Right atrium auricular region (tissue), 2 donors: ENCODE measurements at places on chromosomes 5 and 9. TPM values are rescaled to one million over a fixed set of nuclear protein-coding genes. Genes with fewer than 3 reads are reported as not detected.
A peak's percentile ranks its signal among the peaks of the same experiment; 100 is the strongest.

NUTM2G gene
- not detected for total RNA-seq

DNA sequence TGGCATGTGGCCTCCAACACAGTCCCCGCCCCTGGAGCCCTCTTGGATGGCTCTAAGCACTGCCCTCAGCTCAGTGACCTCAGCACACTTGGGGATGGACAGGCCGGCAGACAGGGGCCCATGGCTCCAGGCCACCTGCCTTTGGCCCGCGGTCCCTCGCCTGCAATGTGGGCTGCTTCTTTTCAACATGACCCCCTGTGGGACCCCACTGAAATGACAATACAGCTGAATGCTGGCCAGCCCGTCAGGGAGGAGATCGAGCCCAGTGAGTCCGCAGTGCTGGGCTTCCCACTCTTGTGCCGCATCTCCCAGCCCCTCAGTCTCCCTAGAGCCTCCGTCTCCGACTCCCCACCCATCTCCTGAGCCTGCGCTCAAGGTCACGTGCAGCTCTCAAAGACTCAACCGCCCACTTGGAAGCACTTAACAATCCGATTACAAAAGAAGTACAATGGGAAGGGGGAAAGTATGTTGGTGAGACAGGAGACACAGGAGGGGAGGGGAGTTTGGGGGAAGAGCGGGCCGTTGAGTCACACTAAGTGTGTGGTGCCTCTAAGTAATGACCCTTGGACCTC is 238.9 kb downstream of the HSPA4 start:
- no peaks in the 10 kb centered on the region for H3K4me1 ChIP-seq
- H3K27me3 ChIP-seq: no peaks in the 10 kb centered on the region
- H3K27ac ChIP-seq: no peak overlapping the region
- H3K36me3 ChIP-seq: no peaks in the 10 kb centered on the region
- no peak overlapping the region for H3K4me3 ChIP-seq

CYSRT1 gene
- total RNA-seq: 0.35 TPM

GRCh38 chr5:168176941-168177340 is 114.5 kb upstream of the WWC1 start:
- H3K4me1 ChIP-seq: no peaks in the 10 kb centered on the region
- H3K27ac ChIP-seq: no peak overlapping the region
- DNase-seq: no peak
- no peaks in the 10 kb centered on the region for H3K27me3 ChIP-seq
- no peak overlapping the region for H3K4me3 ChIP-seq

DNA sequence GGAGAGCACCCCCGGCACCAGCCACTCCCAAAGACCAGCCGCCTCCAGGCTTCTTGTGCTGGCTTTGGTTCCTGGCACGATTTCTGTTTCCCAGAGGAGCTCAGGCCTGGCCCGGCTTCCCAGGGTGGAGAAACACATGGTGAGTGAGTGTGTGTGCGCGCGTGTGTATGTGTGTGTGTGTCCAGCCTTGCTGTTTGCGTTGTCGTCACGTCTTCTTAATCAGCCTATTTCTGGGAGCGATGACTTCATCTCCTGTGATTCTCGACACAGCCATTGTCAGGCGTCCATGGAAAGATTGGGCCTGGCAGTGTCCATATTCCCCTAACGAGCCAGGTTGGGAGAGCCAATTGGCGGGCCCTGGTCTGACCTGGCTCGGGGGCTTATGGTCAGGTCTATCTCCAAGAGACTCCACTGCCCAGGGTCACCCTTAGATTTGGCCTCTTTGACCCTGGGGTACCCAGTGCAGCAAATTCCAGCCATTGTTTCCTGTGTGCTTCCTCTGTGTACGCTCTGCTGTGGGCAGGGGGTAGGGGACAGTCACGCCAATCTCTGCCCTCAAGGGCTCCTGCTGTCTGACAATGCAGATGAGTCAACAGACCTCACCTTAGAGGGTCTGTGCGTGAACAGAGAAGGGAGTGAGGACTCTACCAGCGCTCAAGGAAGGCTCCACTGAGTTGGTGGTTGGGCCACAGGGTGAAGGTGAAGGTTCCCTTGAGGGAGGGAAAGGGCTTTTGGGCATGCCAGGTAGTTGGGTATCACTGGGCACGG is 73.8 kb downstream of the DAB2IP start:
- H3K4me3 ChIP-seq: no peak overlapping the region
- H3K27ac ChIP-seq: peak overlapping the region; percentile 88
- DNase-seq: peak; percentile 98
- no peaks in the 10 kb centered on the region for H3K27me3 ChIP-seq

- H3K27me3 ChIP-seq: no peaks in the 10 kb centered on the region
- H3K36me3 ChIP-seq: no peaks in the 10 kb centered on the region
- no peak overlapping the region for H3K4me3 ChIP-seq
Measured at GRCh38 chr5:6424110-6424659, 24.5 kb upstream of the UBE2QL1 start.

IFNA13 gene
- total RNA-seq: not detected

- H3K27ac ChIP-seq: peak overlapping the region; percentile 52
- DNase-seq: peak; percentile 57
- H3K4me3 ChIP-seq: no peak overlapping the region
- H3K4me1 ChIP-seq: peaks cover 91% of the 10 kb centered on the region
- H3K27me3 ChIP-seq: no peaks in the 10 kb centered on the region
- H3K36me3 ChIP-seq: peaks cover 47% of the 10 kb centered on the region
Measured at GRCh38 chr9:95075700-95076099, 241.8 kb downstream of the FANCC start.

C5orf52 gene
- total RNA-seq: not detected

DNA sequence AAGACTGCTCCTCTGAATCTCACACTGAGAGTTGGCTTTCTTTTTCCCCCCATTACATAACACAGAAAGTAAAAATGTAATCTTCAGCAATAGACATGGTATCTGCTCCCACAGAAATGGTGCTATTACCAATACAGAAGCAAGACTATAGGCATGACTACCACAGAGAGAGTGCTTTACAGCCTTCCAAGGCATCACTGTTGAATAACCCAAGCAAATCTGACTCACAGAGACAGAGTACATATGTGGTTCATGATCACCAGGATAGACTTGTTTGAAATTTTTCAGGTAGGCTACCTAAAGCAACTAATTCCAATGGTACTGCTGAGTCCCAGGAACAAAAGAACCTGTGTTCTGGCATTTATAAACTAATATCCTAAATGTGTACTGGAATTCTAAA is 1373.4 kb upstream of the C9orf72 start:
- H3K27me3 ChIP-seq: no peaks in the 10 kb centered on the region
- no peaks in the 10 kb centered on the region for H3K36me3 ChIP-seq
- H3K27ac ChIP-seq: no peak overlapping the region
- H3K4me1 ChIP-seq: no peaks in the 10 kb centered on the region

NR4A3 gene
- 15.8 TPM for total RNA-seq

DNA sequence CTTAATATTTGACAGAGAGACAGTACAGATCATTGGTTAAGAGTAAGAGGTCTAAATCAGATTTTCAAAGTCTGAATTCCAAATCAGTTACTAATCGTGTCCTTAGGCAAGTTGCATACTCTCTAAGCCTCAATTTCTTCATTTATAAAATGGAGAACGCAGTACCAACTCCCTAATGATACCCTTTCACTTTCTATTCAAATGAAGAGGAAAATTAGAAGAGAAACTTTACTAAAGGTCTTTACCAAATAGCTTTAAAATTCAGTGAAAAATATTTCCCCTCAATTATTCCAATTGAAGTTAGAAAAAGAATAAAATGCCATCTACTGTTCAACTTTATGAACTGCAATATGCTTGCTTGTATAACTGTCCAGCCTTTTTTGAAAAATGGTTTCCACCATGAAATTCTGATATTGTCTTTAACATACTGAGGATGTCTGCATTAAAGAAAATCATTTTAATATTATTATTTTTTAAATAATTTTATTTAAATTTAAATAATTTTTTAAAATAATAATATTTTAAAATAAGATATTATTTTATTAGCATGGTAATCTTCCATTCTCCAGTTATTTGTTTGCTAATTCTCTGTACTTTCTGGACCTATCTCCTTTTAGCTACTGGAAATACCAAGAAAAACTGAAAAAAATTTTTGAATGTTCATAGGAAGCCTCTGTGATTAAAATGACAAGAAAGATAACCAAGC is 36.0 kb downstream of the POC5 start:
- no peak for DNase-seq
- no peaks in the 10 kb centered on the region for H3K36me3 ChIP-seq
- H3K27me3 ChIP-seq: no peaks in the 10 kb centered on the region
- H3K4me3 ChIP-seq: no peak overlapping the region
- H3K4me1 ChIP-seq: no peaks in the 10 kb centered on the region

- H3K4me3 ChIP-seq: no peak overlapping the region
- DNase-seq: no peak
- H3K36me3 ChIP-seq: no peaks in the 10 kb centered on the region
- no peaks in the 10 kb centered on the region for H3K27me3 ChIP-seq
- H3K27ac ChIP-seq: no peak overlapping the region
Measured at GRCh38 chr5:138489683-138490061, 24.4 kb downstream of the EGR1 start.

FAM163B gene
- total RNA-seq: 1.7 TPM

GRCh38 chr9:82273121-82273520 is 284.5 kb downstream of the SPATA31D1 start:
- no peak for DNase-seq
- H3K36me3 ChIP-seq: no peaks in the 10 kb centered on the region
- no peaks in the 10 kb centered on the region for H3K4me1 ChIP-seq
- no peak overlapping the region for H3K4me3 ChIP-seq

MARVELD2 gene
- 1.6 TPM for total RNA-seq

GRCh38 chr9:135979547-135980166 is 18.5 kb upstream of the UBAC1 start:
- H3K27ac ChIP-seq: peak overlapping the region; percentile 1
- H3K4me3 ChIP-seq: no peak overlapping the region
- H3K27me3 ChIP-seq: no peaks in the 10 kb centered on the region
- no peak for DNase-seq

GRCh38 chr5:127055880-127056653 is 17.2 kb downstream of the C5orf63 start:
- H3K27ac ChIP-seq: no peak overlapping the region
- no peaks in the 10 kb centered on the region for H3K36me3 ChIP-seq
- H3K4me1 ChIP-seq: no peaks in the 10 kb centered on the region
- H3K27me3 ChIP-seq: no peaks in the 10 kb centered on the region
- no peak overlapping the region for H3K4me3 ChIP-seq
- DNase-seq: no peak

DNA sequence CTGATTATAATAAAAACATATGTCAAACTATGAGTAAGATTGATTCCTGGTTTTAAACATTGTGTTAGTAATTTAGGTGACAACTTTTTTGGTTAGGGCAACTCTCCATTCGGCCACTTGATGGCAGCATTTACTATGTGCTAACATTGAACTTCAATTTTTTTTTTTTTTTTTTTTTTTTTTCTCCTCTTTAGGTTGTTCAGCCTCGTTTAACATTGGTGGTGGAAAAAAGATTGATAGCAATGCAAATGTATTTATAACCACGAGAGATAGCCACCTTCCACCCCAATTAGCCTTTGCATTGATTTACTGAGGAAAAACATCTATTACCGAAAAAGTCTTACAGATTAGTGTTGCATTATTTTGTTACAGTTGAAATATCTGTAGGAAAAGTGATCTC is 159.1 kb downstream of the CSNK1G3 start:
- no peaks in the 10 kb centered on the region for H3K27me3 ChIP-seq
- no peak for DNase-seq
- peaks cover 13% of the 10 kb centered on the region for H3K4me1 ChIP-seq
- no peaks in the 10 kb centered on the region for H3K36me3 ChIP-seq
- no peak overlapping the region for H3K27ac ChIP-seq

DNA sequence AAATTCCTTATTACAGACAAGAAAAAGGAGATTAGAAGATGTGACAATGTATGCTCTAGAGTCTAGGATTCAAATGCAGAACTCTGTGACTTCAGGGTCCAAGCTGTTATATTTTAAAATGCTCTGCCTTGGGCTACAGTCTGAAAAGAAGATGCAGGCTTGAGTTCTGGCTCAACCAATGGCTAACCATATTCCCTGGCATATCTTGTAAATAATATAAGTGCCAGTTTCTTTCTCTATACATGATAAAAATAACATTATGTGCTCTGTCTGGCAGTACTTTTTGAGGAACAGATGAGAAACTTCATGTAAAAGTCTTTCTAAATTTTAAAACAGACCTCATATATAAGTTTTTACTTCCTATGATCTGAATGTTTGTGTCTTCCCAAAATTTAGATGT is 926.5 kb upstream of the CDH6 start:
- DNase-seq: no peak
- no peak overlapping the region for H3K4me3 ChIP-seq
- no peaks in the 10 kb centered on the region for H3K4me1 ChIP-seq
- H3K27ac ChIP-seq: no peak overlapping the region
- no peaks in the 10 kb centered on the region for H3K36me3 ChIP-seq

GRCh38 chr9:103522409-103522808 is 527.3 kb downstream of the CYLC2 start:
- DNase-seq: no peak
- no peaks in the 10 kb centered on the region for H3K4me1 ChIP-seq
- H3K27ac ChIP-seq: no peak overlapping the region
- H3K27me3 ChIP-seq: no peaks in the 10 kb centered on the region

- no peak overlapping the region for H3K27ac ChIP-seq
- no peak overlapping the region for H3K4me3 ChIP-seq
- no peaks in the 10 kb centered on the region for H3K36me3 ChIP-seq
- H3K27me3 ChIP-seq: no peaks in the 10 kb centered on the region
- peaks cover 33% of the 10 kb centered on the region for H3K4me1 ChIP-seq
- DNase-seq: no peak
Measured at GRCh38 chr9:94903961-94904421, 177.5 kb downstream of the AOPEP start.

GRCh38 chr9:20945269-20945668 is 86.2 kb downstream of the HACD4 start:
- no peaks in the 10 kb centered on the region for H3K36me3 ChIP-seq
- H3K27me3 ChIP-seq: no peaks in the 10 kb centered on the region
- H3K4me3 ChIP-seq: no peak overlapping the region
- no peaks in the 10 kb centered on the region for H3K4me1 ChIP-seq

DNA sequence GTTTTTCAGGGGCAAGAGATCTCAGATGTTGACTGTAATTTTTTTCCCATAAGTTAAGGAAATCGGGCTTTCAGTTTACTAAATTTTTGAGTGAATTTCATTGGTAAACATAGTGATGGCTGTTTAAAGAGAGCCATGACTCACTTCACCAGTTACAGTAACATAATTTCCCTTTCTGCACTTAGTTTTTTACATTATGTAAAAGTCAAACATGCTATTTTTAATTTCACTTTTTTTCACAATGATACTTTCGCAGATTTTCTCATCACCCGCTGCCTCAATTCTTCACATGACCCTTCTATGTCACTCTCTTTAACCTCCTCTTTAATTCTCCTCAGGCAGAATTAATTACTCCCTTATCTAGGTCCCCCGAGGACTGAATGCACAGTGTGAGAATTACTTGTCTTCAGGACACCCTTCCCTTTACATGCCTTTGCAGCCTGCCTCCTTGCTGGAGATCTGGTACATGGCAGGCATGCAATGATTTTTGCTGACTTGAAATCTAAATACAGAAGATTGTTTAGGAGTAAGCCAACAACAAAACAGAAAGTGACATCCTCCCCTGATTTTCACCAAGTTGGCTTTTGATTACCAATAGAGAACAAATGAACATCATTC is 217.5 kb upstream of the S1PR3 start:
- H3K36me3 ChIP-seq: no peaks in the 10 kb centered on the region
- no peak for DNase-seq
- H3K4me3 ChIP-seq: no peak overlapping the region
- H3K27me3 ChIP-seq: no peaks in the 10 kb centered on the region

NPR3 gene
- 51.0 TPM for total RNA-seq

CXCL14 gene
- total RNA-seq: 3.1 TPM
